Esophagus muscularis mucosa (tissue), 4 donors: ENCODE measurements at places on chromosomes 16 and 17. TPM values are rescaled to one million over a fixed set of nuclear protein-coding genes. Genes with fewer than 3 reads are reported as not detected.

CBX2 gene
- 1.2 TPM for total RNA-seq

GRCh38 chr17:41544491-41544892 is 16.4 kb upstream of the KRT19 start:
- DNase-seq: no peak

GDPD3 gene
- total RNA-seq: 1.9 TPM

GRCh38 chr17:9414471-9414870 is 161.1 kb downstream of the STX8 start:
- no peak for DNase-seq

GRCh38 chr16:57479205-57479975 is 6.9 kb downstream of the DOK4 start:
- DNase-seq: no peak

GRCh38 chr17:8991514-8992285 is 26.2 kb upstream of the PIK3R5 start:
- no peak for DNase-seq

- DNase-seq: no peak
These were observed 579 bp upstream of the KRTAP9-6 start for GRCh38 chr17:41264599-41264998.

SDR42E2 gene
- not detected for total RNA-seq

DNA sequence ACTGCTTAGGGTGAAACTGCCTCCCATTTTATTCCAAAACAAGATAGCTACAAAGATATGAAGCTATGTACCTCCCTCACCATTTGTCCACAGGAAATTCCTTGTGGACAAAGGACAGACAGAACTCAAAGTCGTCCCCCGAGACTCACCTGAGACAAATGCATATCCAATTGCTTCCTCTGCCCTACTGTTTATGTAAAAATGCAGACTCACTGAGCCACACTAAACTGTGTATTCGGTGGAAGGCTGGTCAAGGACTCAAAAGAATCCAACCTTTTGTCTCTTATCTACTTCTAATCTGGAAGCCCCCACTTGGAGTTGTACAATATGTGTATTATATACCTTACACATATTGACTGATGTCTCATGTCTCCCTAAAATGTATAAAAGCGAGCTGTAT is 288.0 kb upstream of the ERCC4 start:
- no peak for DNase-seq

GRCh38 chr16:1647856-1648255 is 30.2 kb upstream of the JPT2 start:
- no peak for DNase-seq

DNA sequence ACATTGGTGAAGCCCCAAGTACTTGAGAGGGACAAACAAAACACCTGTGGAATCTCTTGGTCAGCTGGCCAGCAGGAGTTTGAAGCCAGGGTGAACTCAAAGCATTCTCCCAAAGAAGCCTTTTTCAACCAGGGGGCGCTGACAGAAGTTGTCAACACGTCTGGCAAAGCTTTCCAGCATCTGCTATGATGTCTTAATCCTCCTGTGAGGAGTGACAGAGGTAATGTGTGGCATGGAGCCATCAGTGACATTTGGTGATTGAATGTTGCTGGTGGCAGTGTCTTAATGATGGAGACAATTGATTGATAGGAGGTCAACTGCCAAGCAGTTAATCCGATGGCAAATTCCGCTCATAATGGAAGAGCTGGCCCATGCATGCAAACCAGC is 257.6 kb upstream of the HSBP1 start:
- no peak for DNase-seq

GRCh38 chr16:85850344-85850880 is 48.5 kb upstream of the IRF8 start:
- DNase-seq: no peak

MYO15B gene
- total RNA-seq: 61.9 TPM

DNA sequence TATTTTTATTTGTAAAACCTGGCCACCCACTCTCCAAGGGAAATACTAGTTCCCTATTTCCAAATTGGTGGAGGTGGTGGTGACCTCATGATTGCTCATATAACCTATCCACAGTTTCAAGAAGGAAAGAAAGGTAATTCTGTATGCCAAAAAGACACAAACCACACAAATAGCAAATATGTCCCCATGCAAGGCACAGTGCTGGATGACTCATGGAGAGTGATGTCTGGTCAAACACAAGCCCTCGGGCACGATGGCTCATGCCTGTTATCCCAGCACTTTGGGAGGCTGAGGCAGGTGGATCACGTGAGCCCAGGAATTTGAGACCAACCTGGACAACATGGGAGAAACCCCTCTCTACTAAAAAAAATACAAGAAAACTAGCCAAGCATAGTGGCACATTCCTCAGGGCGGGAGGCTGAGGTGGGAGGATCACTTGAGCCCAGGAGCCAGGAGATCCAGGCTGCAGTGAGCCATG is 64.2 kb downstream of the GNA13 start:
- DNase-seq: no peak

GPR139 gene
- total RNA-seq: not detected

- no peak for DNase-seq
These were observed at the start of gene CHD9NB for GRCh38 chr16:53052519-53053501. Gene CHD9NB, minus strand, starts transcription at chr16:53052897. Its CDS starts 8,739 bp downstream, at chr16:53044158.

DNA sequence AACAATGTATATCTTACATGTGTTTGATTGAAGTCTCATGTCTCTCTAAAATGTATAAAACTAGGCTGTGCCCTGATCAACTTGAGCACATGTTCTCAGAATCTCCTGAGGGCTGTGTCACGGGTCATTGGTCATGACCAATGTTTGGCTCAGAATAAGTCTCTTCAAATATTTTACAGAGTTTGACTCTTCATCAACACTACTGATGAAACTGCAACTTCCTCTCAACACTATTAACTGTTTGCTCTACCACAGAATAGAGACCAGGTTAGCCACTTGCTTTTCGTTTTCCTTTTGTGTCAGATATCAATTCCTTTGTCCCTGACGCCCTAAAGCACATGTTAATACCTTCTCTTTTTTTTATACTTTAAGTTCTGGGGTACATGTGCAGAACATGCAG is 358.1 kb downstream of the CDH8 start:
- DNase-seq: no peak

CLEC10A gene
- total RNA-seq: 14.0 TPM

ADAD2 gene
- total RNA-seq: 0.42 TPM

DNA sequence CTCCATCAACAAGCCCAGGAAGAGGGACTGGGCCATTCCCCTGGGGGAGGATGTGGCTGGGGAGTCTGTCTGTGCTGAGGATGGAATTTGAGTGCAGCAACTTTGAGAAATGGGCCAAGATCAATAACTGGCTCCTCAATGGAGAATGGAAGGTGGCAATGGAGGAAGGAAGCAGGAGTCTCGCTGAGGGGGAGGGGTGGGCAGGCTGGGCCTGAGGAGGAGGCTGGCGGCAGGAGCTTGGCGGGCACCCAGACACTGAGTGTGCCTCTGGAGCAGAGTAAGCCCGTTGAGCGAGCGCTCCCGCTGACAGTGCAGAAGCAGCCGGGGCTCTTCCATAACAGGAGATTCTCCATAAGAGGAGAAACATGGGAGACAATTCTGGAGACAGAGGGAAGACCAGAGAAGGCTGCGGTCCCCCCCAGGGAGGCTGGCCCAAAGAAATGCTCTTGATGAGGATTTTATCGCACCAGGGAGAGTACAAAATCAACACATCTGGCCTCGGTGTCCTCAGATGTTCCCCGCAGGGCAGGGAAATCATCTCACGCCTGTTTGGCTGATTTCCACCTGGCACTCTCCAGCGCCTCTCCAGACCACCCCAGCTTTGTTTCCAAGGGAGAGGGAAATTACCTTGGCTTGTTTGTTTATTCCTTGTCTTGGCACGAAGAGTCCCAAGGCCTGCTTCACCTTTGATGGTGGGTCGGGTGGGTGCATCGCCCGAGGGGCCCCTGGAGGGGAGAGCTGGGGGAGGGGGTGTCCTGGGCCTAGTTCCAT is 2.8 kb upstream of the MMP15 start:
- DNase-seq: no peak

DNA sequence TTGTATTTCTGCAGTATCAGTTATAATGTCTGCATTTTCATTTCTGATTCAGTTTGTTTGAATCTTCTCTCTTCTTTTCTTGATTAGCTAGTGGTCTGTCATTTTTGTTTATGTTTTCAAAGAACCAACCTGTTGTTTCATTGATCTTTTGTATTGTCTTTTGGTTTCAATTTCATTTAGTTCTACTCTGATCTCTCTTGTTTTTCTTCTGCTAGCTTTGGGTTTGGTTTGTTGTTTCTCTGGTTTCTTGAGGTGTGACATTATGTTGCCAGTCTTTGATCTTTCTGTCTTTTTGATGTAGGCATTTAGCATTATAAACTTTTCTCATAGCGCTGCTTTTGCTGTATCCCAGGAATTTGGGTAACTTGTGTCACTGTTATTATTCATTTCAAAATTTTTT is 107.2 kb downstream of the PHKB start:
- DNase-seq: no peak

- DNase-seq: no peak
These were observed 17.4 kb downstream of the GAA start for GRCh38 chr17:80118601-80119270.

DNA sequence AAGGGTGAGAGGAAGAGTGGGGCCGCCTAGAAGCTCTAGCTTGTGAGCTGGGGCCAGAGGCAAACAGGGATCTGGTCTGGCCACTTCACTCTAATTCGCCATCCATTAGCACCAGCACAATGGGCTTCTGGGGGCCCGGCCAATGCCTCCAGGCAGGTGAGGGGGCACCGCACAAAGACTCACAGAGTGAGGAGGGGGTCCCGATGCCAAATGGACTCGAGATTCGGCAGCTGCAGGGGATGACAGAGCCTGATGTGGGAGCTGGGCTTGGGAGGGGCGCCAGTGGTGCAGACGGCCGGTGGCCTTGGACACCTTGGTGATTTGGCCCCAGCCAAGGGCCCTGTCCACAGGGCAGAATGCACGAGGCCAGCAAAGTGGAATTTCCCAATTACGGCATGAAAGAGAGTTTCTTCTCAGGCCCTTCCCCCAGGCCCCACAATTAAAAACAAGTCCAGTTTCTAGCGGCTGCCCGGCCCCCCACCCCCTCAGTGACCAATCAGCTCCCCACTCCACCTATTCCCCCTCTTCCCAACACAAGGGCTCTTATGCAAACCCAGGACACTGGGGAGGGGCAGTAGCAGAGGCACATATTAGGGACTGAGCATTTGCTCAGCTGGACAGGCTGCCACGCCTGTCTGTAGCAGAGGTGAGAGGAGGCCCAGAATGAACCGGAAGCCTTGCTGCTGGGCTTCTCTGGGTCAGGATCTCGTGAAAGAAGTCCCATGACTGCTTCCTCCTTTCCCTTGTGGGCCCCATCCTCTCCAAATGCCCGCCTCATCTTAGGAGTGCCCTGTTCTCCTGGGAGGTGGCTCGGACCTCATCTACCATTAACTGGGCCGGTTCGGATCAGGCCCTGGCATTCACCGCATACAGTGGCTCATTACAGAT is 39.4 kb upstream of the MTSS2 start:
- DNase-seq: no peak

DNA sequence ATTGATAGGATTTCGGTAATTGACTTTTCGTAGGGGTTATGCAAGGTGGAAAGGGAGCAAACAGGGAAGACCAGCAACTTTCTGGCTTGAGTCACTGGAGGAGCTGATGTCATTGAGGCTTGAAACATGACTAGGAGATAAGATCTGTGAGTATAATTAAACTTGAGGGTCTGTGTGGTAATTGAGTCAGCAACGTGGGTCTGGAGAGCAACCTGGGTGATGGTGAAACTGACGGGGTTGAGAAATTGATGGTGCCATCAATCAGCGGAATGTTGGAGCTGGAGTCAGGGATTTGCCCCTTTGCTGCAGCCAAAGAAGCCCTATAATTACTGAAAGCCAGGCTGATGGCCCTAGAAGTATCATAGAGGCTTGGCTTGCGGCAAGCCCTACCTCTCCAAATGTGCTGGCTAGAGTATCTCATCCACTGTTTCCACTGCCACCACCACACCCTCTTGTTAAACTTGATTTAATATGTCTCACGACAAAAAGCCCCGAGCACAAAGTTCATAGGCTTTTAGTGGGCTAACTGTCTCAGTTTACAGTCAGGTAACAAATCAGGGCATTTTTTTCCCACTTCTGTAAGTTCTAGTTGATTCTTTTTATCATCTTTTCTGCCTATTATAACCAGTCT is 186.9 kb upstream of the ELAC2 start:
- no peak for DNase-seq
